ENCODE measurements at places on chromosomes 11 and 22.
A peak's percentile ranks its signal among the peaks of the same experiment; 100 is the strongest.

- DNase-seq = no peak
Measured at GRCh38 chr22:31271485-31271884, 20.8 kb downstream of the PIK3IP1 start.

GRCh38 chr22:26748845-26749244 is 91.5 kb downstream of the MIAT start:
- no peak for DNase-seq

- DNase-seq = no peak
Measured at GRCh38 chr11:27626269-27626937, 73.9 kb downstream of the BDNF start.

DNA sequence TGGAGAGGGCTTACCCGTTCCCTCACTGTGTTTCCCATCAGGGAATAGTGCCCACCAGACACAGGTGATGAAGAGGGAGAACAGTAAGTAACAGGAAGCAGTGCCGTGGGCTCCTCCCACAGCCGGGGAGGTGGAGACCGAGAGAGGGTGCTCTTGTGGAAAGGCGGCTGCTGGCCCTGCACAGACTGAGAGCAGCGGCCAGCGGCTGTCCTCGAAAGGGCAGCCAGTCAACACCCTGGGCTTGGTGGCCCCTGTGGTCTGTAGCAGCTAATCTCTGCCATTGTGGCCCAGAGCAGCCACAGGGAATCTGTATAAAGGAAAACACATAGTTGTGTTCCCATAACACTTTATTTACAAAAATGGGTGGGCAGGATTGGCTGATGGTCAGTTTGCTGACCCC is 121.9 kb downstream of the TBC1D22A start:
- no peak for DNase-seq

DNA sequence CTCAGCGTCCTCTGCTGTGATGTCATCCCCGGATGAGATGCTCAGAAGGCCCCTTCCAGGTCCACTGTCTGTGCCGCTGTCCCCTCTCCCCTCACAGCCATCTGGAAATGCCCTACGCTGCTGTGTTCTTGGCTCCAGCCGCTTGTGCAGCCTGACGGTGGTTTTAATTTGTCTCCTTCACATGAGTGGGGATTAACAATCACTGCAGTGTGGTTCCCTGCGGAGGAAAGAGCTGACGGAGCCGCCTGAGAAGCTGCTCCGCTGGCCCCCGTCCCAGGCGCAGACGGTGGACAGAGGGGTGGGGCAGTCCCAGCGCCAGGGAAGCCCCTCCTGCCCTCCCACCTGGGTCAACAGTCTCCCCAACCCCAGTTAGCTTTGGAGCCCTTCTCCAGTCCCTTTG is 67.5 kb upstream of the PHF21B start:
- DNase-seq = no peak

GRCh38 chr11:18761741-18762140 is 29.9 kb downstream of the PTPN5 start:
- DNase-seq = no peak

DNA sequence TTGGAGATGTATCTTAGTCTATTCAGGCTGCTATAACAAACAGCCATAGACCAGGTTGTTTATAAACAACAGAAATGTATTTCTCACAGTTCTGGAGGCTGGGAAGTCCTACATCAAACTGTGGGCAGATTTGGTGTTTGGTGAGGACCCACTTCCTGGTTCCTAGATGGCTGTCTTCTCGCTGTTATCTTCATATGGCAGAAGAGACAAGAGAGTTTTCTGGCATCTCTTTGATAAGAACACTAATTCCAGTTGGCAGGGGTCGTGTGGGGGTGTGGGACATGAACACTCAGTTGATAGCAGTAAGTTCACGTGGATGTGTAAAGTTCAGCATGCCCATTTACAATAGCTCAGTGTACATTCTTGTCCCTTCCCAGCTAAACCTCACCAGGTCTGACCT is 41.3 kb upstream of the HMGXB4 start:
- no peak for DNase-seq

- peak; percentile 18 for DNase-seq
Measured at GRCh38 chr11:120523196-120523595, 11.6 kb downstream of the GRIK4 start.
